ENCODE measurements at places on chromosomes 3 and 15. TPM values are rescaled to one million over a fixed set of nuclear protein-coding genes. Genes with fewer than 3 reads are reported as not detected.

GRCh38 chr3:62090066-62090465 lies 283.3 kb downstream of the FEZF2 start:
- no peak for DNase-seq

DNA sequence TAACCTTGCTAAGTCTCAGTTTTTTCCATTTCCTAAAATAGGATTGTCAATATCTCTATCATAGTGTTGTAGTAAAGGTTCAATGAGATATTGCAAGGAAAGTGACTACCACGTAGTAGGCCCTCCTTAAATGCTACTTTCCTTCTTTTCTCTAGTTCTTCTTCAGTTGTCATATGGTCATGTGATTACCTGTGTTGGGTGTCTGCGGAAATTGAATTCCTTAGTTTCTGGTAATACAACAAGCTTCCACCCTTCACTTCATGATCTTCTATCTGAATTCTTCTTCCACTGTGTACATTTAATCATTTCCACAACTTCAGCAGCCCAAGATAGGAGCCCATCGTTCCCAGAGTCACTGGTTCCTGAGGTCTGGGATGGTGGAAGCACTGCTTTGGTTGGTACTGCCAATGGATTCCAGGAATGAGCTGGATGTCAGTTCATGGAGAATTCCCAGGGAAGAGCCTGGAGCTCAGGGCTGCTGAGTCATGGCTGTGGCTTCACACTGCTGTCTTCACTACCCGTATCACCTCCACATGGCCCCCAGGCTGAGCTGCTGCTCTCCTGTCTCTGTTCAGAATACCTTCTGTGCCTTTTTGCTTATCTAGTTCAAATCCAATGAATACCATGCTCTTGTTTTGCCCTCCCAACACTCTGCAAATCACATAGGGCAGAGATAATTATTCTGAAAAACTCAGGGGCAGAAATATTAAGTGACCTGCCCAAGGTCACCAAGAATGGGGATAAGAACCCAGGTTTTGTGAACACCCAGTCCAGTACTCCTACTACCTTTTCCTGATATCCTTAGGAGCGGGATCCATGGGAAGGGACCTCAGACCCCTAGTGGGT lies 98.6 kb downstream of the RPL39L start:
- no peak for DNase-seq

- no peak for DNase-seq
Observed at GRCh38 chr3:79314962-79315361, 452.8 kb downstream of the ROBO1 start.

DNA sequence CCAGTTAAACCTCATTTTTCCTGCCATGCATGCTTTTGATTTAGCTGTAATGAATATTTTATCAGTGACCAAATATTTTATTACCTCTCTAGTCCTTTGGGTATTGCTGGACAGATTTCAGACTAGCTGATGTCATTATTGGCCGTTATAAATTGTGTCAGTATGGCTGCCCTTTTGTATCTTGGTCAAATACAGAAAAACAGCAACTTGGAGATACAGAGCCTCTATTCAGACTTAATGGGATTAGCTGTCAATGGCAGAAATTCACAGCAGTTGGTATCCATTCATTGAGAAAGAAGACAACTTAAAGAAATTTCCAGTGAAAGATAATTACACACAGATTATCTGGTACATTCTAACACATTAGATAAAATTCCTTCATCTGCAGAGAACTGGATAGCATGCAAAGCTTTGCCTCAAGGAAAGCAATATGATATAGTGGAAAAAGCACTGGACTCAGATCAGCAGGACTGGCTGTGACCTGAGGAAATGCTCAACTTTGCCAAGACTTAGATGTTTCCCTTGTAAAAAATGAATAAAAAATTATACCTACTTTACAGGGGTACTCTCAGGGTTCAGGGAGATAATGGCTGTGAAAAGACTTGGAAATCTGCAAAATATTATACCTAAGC lies 20.8 kb downstream of the COL6A6 start:
- DNase-seq, result no peak

The TGM5 gene
- not detected for polyA plus RNA-seq

The NIT2 gene
- 45.9 TPM for polyA plus RNA-seq

The RPL15 gene
- polyA plus RNA-seq, result 4,720 TPM

The RLBP1 gene
- not detected for polyA plus RNA-seq

The ZNF774 gene
- not detected for polyA plus RNA-seq

The SLC28A2 gene
- not detected for polyA plus RNA-seq
